Fibroblast of skin of right quadriceps (primary cell): ENCODE measurements at places on chromosomes 11 and 22.
A peak's percentile ranks its signal among the peaks of the same experiment; 100 is the strongest.

DNA sequence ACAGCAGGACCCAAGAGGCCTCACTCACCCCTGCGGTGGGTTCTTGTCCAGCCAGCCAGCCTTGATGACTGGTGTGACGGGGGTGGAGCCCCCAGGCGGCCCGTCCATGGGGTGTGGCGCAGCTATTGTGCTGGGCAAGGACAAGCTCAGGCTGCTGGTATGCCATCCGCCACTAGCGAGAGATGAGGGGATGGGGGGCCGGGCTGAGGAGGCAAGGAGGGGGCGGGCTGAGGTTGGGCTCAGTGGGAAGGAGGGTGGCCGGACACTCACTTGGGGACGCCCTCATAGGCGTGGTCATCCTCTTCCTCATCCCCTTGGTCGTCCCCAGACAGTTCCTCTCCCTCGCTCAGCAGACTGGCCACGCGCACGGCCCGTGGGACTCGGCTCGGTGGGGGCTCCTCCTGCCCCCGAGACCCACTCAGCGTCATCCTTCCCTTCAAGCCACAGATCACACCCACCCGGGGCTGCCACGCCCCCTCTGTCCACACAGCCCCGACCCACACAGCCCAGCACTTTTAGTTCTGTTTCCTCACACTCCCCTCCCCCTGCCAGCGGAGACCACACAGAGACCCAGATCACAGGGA lies 38.0 kb upstream of the PDE2A start:
- DNase-seq = no peak

- DNase-seq = no peak
Observed at GRCh38 chr22:40153192-40153591, 24.5 kb upstream of the TNRC6B start.

GRCh38 chr11:64008914-64009633 lies 22.8 kb downstream of the OTUB1 start:
- DNase-seq = no peak

GRCh38 chr11:13334034-13334786 lies 56.6 kb downstream of the BMAL1 start:
- DNase-seq = no peak

GRCh38 chr11:27807596-27807995 lies 107.3 kb upstream of the BDNF start:
- peak; percentile 67 for DNase-seq

DNA sequence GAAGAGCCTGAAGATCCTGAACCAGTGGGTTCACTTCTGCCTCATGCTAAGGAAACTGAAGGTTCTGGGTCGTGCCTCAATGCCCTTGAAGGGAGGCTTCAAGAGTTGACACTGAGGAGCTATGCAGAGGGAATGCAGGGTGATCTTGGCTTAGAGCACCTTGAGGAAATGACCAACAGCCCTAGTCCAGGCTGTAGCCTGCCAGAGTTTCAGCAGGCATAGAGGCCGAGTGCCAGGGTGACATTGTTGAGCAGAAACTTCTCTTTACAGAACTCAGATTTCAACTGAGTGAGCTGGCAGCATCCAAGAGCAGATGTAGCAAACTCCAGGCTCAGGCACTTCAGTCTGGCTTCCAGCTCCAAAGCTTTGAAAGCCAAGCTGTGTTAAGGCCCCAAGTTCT lies 23.1 kb upstream of the CAPRIN1 start:
- no peak for DNase-seq

GRCh38 chr22:24137595-24137994 lies 43.7 kb upstream of the SUSD2 start:
- peak; percentile 51 for DNase-seq

DNA sequence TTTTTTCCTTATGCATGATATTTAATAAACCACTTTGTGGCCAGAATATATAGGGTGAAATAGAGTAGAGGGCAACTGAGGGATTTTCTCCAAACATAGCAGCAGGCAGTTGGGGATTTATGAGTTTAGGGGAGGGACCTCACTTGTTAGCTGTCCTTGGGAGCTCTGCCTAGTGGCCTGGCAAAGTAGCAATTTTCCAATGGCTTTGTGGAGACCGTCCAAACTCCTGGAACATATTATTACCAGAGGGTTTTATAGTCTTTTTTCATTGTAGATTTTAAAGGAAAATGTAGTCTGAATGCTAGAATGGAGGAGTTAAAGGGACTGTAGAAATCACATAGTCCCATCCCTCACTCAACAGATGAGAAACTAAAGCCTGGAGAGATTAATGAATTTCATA lies 32.3 kb downstream of the AMOTL1 start:
- DNase-seq = peak; percentile 32

DNA sequence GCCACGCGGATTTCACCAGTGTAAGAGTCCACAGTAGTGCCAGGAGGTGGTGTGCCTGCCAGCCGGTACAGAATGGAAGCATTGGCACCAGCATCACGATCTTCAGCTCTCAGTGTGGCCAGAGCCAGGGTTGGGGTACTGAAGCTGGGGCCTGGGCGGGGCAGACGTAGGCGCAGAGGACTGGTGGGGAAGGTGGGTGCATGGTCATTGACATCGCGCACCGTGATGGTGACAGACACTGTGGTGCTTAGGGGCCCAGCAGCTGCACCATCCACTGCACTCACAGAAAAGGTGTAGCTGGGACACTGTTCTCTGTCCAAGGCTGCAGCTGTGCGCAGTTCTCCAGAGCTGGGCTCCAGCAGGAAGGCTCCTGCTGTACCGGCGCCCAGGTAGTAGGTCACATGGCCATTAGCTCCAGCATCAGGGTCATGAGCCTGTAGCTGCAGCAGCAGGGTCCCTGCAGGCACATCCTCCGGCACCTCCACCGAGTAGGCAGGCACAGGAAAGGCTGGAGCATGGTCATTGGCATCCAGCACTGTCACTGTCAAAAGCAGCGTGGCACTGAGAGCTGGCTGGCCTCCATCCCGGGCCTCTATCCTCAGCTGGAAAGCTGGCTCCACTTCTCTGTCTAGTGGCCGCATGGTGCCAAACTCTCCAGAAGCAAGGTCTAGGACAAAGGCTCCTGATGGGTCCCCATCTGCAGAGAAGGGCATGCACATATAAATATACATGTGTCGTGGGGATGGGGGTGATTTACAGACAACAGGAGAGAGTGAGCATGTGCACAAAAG lies 7.9 kb upstream of the TPP1 start:
- no peak for DNase-seq

DNA sequence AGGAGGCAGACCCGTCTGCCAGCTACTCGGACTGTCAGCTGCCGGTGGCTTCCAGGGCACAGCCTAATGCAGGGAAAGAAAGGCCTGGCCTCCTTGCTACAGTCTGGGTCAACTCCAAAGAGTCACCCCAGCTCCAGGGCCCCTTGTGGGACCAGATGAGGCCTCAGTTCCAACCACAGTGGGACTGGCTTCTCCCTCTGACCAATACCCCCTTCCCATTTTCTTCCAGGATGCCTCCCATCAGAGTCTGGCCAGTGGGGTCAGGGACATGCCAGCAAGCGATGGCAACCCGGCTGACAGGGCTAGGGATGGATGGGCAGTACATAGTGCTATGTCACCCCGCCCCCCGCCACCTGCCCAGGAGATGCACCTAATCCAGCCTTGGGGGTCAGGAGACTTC lies 36.6 kb downstream of the RPUSD4 start:
- DNase-seq = no peak

GRCh38 chr11:69700278-69701140 lies 3.3 kb downstream of the FGF19 start:
- peak; percentile 18 for DNase-seq

DNA sequence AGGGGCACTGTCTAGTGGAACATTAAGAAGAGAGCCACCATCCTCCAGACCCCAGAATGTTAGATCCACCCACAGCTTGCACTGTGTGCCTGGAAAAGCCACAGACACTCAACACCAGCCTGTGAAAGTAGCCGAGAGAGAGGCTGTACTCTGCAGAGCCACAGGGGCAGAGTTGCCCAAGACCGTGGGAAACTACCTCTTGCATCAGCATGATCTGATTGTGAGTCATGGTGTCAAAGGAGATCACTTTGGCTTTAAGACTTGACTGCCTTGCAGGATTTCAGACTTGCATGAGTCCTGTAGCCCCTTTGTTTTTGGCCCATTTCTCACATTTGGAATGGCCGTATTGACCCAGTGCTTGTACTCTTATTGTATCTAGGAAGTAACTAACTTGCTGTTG lies 115.9 kb upstream of the CCDC179 start:
- DNase-seq = peak; percentile 47

DNA sequence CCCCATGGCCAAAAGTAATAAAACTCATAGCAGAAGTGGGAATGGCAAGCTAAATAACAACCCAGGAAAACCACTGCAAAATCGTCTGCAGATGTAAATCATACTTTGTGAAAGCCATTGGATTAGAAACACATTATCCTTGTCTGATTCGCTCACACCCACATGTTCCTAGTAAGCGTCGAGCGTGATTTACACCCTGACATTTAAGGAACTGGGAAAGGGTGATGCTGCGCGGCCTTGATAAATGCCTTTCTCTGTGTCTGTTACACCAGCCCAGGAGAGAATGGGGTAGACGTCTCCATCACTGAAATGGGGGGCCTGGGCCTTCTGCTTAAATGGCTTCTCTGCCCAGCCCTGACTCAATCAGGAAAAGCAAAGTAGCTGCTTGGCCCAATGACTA lies 162.7 kb downstream of the NTM start:
- DNase-seq = peak; percentile 45

DNA sequence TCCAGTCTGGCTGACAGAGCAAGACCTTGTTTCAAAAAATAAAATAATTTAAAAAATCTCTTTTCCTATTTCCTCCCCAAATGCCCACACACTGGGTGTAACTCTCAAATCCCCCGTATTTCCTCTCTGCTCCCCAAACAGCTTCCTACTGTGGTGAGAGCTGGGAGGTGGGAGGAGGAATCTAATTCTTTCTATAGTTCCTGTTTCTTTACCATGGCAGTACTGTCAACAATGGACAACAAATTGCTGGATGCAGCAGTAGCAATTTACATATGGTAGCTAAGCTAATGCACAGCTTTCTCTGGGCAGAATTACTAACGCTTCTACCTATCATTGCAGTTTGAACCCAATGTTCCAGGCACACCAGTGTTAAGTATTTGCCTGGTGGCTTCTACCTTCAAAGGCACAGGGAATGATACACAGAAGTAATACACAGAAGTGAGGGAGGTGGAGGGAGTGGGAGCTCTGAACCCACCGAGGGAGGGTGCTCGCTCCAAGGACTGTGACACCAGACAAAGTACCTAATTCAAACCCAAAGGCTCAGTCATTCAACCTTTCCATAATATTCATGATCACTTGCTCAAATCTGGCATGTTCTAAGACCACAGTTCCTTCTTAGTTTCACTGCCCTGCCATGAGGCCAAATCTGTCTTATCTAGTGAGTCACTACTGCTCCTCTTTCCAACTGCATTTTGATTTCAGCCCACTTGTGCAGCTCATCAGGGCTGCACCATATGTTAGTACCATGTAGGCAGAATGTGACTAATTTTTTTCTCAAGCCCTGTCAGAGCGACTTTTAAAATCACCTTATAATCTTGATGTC lies 37.9 kb downstream of the CELF1 start:
- peak; percentile 76 for DNase-seq

GRCh38 chr22:42282252-42282942 lies 11.9 kb upstream of the TCF20 start:
- no peak for DNase-seq

DNA sequence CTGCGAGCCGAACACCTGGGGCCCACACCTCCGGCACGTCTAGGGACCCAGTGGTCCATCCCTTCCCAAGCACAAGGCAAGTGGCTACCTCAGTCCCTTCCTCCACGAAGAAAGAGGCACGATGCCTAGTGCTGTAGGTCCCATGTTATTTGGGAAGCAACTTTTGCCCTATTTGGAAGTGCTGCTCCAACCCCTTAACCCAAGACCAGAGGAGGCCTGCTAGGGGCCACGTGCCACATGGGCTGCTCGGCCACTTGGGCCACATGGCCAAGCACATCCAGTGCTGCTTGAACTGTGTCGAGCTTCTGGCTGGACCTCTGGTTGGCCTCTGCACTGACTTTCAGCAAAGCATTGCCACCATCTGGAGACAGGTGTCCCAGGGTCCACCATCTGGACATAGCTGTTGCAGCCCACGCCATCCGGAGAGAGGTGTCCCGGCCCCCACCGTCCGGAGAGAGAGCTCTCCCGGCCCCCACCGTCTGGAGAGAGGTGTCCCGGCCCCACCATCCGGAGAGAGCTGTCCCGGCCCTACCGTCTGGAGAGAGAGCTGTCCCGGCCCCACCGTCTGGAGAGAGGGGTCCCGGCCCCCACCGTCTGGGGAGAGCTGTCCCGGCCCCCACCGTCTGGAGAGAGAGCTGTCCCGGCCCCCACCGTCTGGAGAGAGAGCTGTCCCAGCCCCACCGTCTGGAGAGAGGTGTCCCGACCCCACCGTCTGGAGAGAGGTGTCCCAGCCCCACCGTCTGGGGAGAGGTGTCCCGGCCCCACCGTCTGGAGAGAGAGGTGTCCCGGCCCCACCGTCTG lies 6.5 kb upstream of the B4GALNT4 start:
- DNase-seq = no peak

GRCh38 chr11:121773076-121773475 lies 320.3 kb upstream of the SORL1-AS1 start:
- no peak for DNase-seq

GRCh38 chr11:6705905-6706535 lies 22.9 kb upstream of the MRPL17 start:
- DNase-seq = peak; percentile 63

DNA sequence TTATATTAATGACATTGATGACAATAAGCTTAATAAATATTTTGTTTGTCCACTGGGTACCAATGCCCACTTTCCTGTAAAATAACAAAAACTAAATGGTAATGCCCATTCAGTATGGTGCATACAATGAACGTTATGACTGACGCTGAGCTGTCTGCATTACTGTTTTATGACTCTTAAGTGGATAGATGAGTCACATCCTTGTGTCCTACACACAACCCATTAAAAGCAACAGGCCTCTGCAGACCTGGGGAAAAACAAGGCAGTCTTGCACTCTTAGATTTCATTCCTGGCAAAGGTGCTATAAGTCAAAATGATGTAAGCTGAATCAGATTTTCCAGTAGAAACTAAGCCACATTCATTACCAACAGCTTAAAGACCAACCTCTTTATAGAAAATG lies 176.3 kb upstream of the TMEM45B start:
- peak; percentile 96 for DNase-seq

GRCh38 chr11:57213342-57214097 lies 23.5 kb downstream of the APLNR start:
- peak; percentile 57 for DNase-seq

- peak; percentile 64 for DNase-seq
Observed at GRCh38 chr22:30609260-30610185, 2.5 kb downstream of the TCN2 start.

- DNase-seq = no peak
Observed at GRCh38 chr11:117152066-117152465, 8.0 kb downstream of the PAFAH1B2 start.

GRCh38 chr11:67411785-67412152 lies 3.7 kb upstream of the CARNS1 start:
- no peak for DNase-seq

DNA sequence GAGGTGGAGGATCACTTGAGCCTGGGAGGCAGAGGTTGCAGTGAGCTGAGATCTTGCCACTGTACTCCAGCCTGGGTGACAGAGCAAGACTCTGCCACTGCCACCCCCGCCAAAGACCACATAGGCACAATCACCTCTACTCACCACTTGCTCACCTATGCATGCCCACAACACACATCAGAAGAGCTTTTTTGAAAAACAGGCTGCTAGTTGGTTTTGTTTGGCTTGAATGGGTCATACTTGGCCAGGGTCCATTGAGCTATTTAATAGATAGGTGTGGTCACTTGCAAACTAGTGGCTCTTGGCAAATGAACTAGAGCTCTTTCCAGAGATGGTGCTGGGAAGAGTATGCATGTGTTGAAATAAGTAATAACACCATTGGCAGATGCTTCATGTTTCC lies 80.1 kb downstream of the EMSY start:
- DNase-seq = peak; percentile 19

- DNase-seq = no peak
Observed at GRCh38 chr11:129804012-129804411, 11.6 kb upstream of the TMEM45B start.
